Inflammatory macrophage treated with lipopolysaccharide for 1 hour (primary cell): ENCODE measurements at places on chromosomes 3 and 15.
A peak's percentile ranks its signal among the peaks of the same experiment; 100 is the strongest.

DNA sequence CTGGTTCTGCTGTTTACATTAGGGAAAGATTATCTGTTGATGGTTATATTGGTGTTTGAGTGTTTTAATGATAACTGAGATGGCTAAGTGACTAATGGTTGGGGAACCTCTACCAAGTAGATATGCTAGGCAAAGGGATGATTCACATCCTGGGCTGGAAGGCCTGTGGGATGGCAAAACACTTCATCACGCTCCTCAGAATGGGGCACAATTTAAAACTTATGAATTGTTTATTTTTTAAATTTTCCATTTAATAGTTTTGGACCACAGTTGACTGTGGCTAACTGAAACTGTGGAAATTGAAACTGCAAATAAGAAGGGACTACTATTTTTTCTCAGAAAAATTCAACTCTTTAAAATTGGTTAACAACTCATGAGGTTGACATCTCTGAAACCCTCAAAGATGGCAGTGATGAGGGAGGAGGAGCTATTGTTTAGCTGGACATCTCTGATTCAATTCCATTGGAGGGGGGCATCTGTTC is 100.5 kb upstream of the ZBED2 start:
- no peak for DNase-seq

GRCh38 chr3:122973893-122974615 is 53.5 kb downstream of the SEMA5B start:
- no peak for DNase-seq

GRCh38 chr15:90205050-90205848 is 4.1 kb downstream of the SEMA4B start:
- DNase-seq: no peak

DNA sequence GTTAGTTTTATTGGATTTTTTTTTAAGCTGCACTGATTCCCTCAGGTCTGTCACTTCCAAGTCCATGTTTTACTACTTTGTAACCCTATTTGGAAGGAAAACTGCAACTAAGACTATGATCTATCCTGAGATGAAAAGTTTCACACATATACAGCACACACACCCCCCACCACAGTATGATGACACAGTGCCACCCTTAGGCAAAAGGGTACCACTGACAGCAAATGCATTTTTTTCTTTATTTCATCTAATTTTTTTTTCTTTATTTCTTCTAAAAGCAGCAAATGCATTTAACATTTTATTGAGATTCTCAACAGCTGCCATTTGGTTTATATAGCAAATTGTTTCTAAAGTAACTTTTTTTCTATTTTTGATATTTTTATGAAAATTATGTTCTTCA is 21.2 kb downstream of the NGRN start:
- DNase-seq: no peak

- DNase-seq: no peak
Measured at GRCh38 chr15:72389231-72389630, 8.9 kb upstream of the TMEM202 start.

- peak; percentile 56 for DNase-seq
Measured at GRCh38 chr15:101018016-101018415, 98.9 kb downstream of the LRRK1 start.

GRCh38 chr3:23804441-23805209 is 1.1 kb upstream of the UBE2E1 start:
- no peak for DNase-seq

GRCh38 chr15:70236341-70237086 is 138.8 kb upstream of the TLE3 start:
- no peak for DNase-seq

DNA sequence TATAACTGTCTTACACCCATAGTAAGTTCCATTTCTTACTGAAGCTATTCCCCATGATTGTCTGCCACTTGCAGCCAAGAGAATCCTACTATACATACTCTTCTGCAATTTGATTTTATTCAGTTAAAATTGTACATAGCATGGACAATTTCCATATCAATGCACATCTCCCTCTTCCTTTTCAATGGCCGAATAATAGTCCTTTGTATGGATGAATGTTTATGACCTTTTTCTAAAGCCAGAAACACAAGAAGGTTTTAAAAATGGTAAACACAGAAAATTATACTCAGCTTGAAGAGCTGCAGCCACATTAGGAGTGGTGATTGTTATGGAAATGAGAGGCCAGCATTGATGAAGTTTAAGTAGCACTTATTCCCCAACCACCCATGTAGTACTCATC is 8.5 kb upstream of the ERC2 start:
- no peak for DNase-seq

- no peak for DNase-seq
Measured at GRCh38 chr15:22947101-22948000, 32.8 kb downstream of the CYFIP1 start.

- no peak for DNase-seq
Measured at GRCh38 chr3:12886736-12887135, 45.4 kb upstream of the RPL32 start.

- DNase-seq: no peak
Measured at GRCh38 chr3:3848923-3849275, 49.7 kb downstream of the LRRN1 start.

DNA sequence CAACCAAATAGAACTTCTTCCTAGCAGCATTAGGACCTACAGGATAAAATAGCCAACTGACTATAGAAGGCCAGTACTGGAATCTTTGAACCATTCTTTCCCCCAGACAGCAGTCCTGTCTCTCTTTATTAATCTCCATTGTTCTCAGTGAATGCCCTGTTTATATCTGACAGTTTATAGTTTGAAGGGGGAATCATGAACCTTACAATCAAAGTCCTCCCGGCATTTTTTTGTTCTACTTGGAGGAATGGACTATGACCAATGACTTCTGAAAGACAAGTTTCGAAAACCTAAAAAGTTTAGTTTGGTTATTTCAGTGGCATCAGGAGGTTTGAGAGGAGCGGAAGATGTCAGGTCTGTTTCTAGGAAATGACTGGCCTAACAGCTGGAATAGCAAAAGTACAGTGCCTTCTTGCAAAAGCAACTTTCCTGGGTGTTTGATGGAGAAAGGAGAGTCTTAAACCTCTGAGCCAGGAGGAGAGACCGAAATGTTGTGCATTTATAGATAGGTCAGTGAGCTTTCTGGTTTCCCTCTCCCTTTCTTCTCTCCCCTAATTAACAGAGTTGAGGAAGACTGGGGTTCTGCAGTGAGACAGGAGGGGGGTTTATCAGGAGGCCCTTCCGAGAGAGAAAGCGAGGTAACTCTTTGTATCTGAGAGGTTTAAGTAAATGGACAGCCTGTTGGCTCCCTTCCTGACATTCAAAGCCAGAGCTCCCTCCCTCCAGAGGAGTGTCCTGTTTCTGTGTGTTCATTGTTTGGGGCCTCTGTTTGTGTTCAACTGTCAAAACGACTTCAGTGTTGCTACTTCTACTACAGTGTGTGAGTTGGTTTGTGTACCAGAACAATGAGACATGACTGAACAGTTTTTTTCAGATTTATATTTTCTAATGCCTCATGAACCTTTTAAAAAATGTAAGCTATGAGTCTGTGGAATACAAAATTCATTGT is 383.0 kb upstream of the RARB start:
- DNase-seq: no peak

GRCh38 chr3:133828576-133829309 is 23.1 kb downstream of the SRPRB start:
- DNase-seq: no peak

- DNase-seq: no peak
Measured at GRCh38 chr3:35079403-35079802, 559.9 kb upstream of the ARPP21 start.

- DNase-seq: no peak
Measured at GRCh38 chr15:64982472-64982871, 7.2 kb downstream of the SPG21 start.
